ENCODE measurements at places on chromosomes 3 and 15. TPM values are rescaled to one million over a fixed set of nuclear protein-coding genes. Genes with fewer than 3 reads are reported as not detected.

DNA sequence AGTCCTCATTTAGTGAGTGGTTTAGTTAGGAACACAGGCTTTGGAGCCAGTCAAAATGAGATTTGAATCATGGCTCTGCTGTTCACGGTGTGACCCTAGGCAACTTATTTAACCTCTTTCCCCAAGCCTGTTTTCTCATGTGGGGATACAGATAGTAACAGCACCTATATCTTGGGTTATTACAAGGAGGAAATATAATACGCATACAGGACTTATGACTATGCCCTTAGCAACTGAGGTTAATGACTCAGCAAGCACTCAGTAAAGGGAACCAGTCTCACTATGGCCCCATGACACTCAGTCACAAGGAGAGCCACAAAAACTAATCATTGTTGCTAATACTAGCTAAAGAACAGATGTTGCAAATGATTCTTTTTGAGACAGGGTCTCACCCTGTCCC is 45.9 kb downstream of the SUMF1 start:
- H3K27ac ChIP-seq = no peak overlapping the region
- no peaks in the 10 kb centered on the region for H3K36me3 ChIP-seq
- peaks cover 10% of the 10 kb centered on the region for H3K4me1 ChIP-seq
- no peak overlapping the region for H3K4me3 ChIP-seq
- H3K27me3 ChIP-seq = no peaks in the 10 kb centered on the region

GRCh38 chr3:47495111-47495510 is 18.4 kb downstream of the ELP6 start:
- H3K4me1 ChIP-seq = no peaks in the 10 kb centered on the region
- H3K4me3 ChIP-seq = no peak overlapping the region
- peaks cover 31% of the 10 kb centered on the region for H3K36me3 ChIP-seq
- DNase-seq = no peak
- no peak overlapping the region for H3K27ac ChIP-seq

DNA sequence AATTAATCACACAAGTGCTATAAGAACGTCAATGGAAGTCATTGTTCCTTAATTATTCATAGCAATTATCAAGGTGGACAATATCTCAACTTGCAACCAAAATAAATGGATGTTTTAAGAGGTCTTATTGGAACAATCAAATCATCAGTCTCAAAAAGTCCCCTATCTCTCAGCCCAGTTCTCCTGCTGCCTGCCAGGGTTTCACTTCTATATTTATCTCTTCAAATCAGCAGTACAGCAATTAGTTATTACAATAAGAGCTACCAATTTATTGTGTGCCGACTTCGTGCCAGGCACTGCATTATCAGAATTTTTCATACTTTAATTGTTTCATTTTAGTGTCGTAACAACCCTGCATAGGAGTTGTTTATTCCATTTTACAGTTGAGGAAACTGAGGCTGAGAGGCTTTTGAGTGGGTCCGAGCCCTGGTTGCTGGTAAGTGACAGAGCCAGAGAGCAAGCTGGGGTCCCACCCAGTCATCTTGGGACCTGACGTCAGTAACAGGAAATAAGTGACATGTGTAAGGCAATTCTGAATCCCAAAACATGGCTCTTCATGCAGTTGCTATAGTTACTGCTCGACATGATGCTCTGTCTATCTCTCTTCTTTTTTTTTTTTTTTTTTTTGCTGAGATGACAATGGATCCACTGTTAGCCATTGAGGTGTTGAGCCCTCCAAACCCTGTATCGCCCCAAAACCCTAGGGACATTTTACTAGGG is 8.8 kb upstream of the KCTD6 start:
- no peak overlapping the region for H3K4me3 ChIP-seq
- H3K27ac ChIP-seq = no peak overlapping the region
- no peak for DNase-seq
- peaks cover 3% of the 10 kb centered on the region for H3K27me3 ChIP-seq
- no peaks in the 10 kb centered on the region for H3K36me3 ChIP-seq

GRCh38 chr3:123553536-123553935 is 31.3 kb downstream of the HACD2 start:
- no peak overlapping the region for H3K4me3 ChIP-seq
- DNase-seq = no peak
- no peaks in the 10 kb centered on the region for H3K27me3 ChIP-seq
- no peaks in the 10 kb centered on the region for H3K4me1 ChIP-seq
- peaks cover 7% of the 10 kb centered on the region for H3K36me3 ChIP-seq
- no peak overlapping the region for H3K27ac ChIP-seq

GRCh38 chr3:2446146-2446545 is 347.5 kb downstream of the CNTN4 start:
- H3K4me3 ChIP-seq = no peak overlapping the region
- H3K4me1 ChIP-seq = no peaks in the 10 kb centered on the region
- no peak overlapping the region for H3K27ac ChIP-seq
- no peak for DNase-seq
- no peaks in the 10 kb centered on the region for H3K27me3 ChIP-seq

GRCh38 chr15:95937128-95937528 is 393.4 kb upstream of the NR2F2 start:
- peak; percentile 36 for DNase-seq
- H3K36me3 ChIP-seq = no peaks in the 10 kb centered on the region
- H3K27me3 ChIP-seq = no peaks in the 10 kb centered on the region
- H3K4me3 ChIP-seq = no peak overlapping the region
- no peak overlapping the region for H3K27ac ChIP-seq

DNA sequence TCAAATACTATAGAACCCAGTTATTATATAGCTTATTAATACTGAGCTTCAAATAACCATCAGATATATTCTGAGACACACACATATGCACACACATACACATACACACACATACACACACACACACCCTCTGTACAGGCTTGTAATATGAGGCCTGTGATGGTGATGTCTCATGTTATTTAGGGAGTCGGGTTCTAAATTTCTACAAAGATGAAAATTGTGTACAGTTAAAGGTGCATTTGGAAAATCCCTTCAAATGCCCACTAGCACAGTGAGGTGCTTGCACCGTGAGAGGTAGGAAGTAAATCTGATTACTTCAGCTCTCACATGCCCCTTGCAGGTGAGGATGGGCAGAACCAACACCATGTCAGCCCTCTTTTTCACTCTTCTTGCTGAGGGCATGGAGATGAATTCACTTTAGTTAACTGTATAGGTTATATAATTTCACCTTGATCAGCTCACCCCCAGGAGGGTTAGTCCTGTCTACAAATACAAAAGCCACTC is 294.5 kb upstream of the PROK2 start:
- peaks cover 4% of the 10 kb centered on the region for H3K27me3 ChIP-seq
- H3K27ac ChIP-seq = no peak overlapping the region
- no peak for DNase-seq

Gene COL6A6
- not detected for polyA plus RNA-seq

Gene CCR5
- polyA plus RNA-seq = not detected

Gene PTX3
- polyA plus RNA-seq = 135 TPM

Gene PIF1
- 19.9 TPM for polyA plus RNA-seq

Gene XCR1
- not detected for polyA plus RNA-seq
